ENCODE measurements at places on chromosomes 5 and 9.

DNA sequence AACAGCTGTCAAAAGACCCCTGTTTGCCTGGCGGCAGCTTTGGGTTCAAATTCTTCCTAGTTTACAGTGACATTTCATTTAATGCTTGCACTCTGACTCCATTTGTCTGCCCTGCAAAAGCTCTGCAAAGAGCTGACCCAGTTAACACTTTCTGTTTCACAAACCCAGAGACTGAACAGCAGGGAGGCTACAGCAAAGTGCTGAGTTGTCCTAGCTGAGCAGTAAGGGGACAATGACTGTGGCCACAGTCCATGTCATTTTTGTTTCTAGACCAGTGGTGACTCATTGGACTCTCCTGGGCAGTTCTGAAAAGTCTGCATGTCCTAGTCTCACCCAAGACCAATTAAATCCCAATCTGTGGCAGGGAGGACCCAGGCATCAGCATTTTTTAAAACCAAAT lies 994.8 kb upstream of the WWC1 start:
- no peak for DNase-seq

DNA sequence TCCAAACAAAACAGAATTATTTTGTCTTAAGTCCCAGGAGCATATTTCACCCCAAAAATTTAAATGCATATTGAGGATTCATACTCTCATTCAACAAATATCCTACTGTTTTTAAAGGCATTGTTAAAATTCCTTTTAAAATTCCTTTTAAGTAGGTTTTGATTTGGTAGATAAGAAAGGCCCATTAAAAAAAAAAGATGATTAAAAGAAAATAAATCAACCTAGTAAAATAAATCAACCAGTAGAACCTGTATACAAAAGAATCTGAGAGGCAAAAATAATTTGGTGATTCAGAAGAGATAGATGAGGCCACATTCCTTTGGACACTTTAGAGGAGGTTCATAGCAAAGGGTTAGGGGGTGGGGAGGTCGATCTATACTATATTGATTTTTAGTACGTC lies 585.3 kb upstream of the TLE4 start:
- no peak for DNase-seq

- no peak for DNase-seq
Observed at GRCh38 chr5:104084896-104085295, 522.3 kb upstream of the NUDT12 start.

- no peak for DNase-seq
Observed at GRCh38 chr9:86238861-86239770, 20.3 kb downstream of the C9orf153 start.

- no peak for DNase-seq
Observed at GRCh38 chr9:99253134-99253533, 31.1 kb downstream of the SEC61B start.

DNA sequence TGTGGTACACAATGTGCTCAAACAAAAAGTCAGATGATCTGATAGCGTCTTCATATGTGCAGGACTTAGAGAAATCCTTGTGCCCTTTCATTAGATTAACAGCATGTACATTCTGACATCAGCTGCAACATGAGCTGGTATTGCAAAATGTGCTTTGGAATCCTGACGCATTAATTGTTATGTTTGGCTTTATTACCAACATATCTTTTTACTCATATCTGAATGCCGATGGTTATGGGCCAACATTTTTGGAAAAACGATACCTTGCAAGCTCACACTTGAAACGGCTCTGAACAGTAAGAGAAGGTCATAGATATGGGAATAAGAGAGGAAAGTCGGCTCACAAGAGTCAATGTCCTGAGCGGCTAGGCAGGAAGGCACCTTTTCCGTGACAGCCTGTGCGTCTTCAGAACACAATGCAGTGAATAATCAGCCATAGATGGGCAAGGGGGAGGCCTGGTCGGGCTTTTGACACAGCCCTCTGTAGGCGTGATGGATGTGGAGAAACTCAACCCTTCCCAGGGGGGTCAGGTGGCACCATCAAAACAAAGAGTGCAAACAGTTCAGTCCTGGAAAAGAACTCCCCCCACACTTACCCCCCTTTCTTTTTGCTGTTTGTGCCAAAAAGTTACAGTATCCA lies 36.4 kb upstream of the GAS1 start:
- no peak for DNase-seq

- no peak for DNase-seq
Observed at GRCh38 chr5:132772291-132773070, 4.6 kb downstream of the SEPTIN8 start.

- no peak for DNase-seq
Observed at GRCh38 chr9:129568560-129569501, 52.1 kb downstream of the C9orf50 start.

DNA sequence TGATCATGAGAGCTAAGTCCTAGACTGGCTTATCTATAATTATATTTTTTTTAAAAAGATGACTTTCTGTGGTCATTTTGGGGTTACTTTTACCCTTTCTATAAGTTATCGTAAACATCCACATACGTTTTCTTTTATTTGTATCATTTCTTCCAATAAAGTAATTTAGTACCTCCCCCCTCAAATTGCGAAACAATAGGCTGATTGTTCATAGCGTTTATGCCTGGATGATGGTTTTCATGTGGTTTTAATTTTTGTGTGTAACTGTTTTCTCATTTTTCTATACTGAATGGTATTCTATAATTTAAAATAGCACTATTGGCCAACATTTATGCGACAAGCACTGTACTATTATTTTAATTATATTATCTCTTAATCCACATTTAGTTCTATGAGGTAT lies 44.5 kb downstream of the SMC5 start:
- DNase-seq: no peak

GRCh38 chr5:33441241-33442177 lies 744 bp downstream of the TARS1 start:
- DNase-seq: peak; percentile 39

DNA sequence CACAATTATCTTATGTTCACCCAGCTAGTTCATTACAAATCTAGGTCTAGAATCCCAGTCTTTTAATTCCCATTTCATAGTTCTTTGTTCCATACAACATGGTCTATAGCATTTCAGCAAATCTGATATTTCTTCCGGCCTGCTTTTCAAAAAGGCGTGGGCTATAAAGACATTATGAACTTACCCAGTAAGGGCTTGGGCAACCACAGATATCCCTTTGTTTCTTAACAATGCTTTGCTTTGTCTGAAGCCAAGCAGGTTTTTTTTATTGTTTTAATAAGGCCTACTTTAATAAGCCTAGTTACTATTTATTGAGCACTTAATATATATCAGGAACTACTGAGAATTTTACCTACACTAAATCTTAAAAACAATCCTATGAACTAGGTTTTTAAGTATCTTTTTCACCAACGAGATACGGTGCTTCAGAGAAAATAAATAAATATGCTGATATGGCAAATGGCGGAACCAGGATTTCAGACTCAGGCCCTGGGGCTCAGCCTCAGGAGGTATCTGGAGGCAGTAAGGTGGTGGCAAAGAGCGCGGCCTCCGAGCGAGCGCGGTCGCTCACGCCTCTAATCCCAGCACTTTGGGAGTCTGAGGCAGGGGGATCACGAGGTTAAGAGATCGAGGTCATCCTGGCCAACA lies 29.7 kb downstream of the PCA3 start:
- DNase-seq: no peak

- no peak for DNase-seq
Observed at GRCh38 chr9:134555094-134555650, 86.4 kb upstream of the COL5A1 start.

GRCh38 chr5:21644032-21644431 lies 1209.1 kb downstream of the CDH12 start:
- DNase-seq: no peak

DNA sequence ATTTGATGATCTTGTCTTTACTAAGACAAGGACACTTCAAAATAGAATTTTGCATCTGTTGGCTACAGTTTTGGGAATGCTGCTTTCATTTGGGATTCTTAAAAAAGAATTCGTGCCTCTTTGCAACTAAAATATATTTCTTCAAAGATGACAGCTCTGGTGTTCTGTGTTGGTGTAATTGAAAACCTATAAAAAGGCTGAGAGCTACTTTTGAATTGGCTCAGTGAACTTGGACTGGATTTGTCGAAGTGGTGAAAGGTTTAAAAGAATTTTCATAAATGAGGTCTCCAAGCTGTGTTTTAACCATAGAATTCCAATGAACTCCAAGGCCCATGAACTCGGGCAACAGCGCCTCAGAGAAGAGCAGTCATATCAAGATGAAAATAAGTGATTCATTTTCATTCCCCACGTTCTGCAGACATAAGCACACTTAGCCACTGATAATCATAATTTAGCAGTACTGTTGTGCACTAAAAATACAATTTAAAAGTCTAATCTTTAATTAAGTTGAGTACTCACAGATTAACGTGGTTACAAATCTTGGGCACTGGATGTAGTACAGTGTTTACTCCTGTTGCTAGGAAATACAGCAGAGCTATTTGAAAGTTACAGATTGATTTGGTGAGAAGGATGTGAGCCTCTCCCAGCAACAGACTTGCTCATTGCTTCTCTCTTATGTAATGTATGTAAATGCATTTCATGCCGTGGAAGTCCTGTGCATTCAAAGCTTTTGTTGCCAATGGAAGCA lies 10.9 kb downstream of the SNCAIP start:
- no peak for DNase-seq

DNA sequence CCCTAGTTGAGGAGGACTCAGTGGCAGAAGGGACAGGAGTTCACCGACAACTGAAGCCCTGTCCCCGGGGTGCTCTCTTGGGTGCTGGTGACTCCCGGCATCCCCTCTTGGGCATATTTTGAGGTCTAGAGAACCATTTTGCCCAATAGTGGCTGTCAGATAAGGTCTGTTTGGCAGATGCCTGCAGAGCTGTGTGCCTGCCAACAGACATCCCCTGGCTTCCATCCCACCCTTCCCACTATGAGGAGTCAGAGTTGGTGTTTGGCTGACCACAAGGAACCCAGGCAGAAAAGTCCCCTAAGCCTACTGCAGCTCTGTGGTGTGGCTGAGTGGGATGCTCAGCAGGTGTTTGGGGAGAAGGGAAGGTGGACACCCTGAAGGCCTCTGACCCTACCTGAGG lies 207.0 kb downstream of the AUH start:
- DNase-seq: no peak

DNA sequence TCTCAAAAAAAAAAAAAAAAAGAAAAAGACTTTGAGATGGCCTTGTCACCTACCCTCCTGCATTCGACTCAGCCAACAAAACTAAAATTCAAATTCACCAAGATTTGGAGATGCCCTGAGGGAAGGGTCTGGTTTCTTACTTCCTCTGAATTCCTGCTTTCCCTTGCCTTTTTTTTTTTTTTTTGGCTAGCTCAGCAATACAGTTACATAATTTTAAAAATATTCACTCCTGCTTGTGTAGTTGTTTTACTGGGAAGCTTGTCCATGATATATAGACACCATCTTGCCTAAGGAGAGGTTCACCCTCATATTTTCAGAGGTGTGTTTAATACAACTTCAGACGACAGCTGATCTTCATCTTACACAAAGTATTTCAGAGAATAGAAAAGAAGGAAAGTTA lies 21.3 kb upstream of the SERINC5 start:
- DNase-seq: no peak

- no peak for DNase-seq
Observed at GRCh38 chr9:78438211-78438610, 141.3 kb downstream of the PSAT1 start.

GRCh38 chr9:99666571-99666970 lies 155.1 kb upstream of the NR4A3 start:
- DNase-seq: peak; percentile 2

DNA sequence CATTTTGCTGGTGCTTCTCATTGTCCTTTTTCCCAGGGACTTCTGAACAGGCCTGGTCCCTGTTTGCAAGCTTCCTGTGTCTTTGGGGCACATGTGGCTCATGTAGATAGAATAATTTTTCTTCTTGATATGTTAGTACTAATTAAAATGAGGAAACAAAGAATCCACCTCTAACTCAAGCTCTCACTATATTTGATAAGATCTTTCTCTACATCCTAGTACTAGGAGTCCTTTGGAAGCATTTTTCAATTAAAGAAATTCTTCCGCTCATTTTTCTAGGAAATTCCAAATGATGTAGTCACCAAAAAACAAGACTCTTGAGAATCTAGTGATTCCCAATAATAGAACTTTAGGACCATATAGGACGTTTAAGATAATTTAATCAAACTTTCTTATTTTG lies 165.3 kb downstream of the SEC61B start:
- DNase-seq: no peak

- no peak for DNase-seq
Observed at GRCh38 chr5:139658501-139658927, 10.4 kb downstream of the CXXC5 start.

DNA sequence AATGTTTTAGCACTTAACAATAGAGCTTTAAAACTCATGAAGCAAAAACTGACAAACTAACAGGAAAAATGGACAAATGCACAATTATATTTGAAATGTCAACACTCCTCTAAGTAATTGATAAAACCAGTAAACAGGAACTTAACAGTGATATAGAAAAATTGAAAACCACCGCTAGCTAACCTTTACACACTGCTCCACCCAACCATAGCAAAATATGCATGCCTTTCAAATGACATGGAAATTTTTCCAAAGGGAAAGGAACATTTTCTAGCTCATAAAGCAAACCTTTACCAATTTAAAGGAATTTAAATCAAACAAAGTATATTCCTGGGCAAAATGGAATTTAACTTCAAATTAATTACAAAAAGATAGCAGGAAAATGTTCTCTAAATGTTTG lies 109.2 kb downstream of the ADAMTS19 start:
- no peak for DNase-seq

DNA sequence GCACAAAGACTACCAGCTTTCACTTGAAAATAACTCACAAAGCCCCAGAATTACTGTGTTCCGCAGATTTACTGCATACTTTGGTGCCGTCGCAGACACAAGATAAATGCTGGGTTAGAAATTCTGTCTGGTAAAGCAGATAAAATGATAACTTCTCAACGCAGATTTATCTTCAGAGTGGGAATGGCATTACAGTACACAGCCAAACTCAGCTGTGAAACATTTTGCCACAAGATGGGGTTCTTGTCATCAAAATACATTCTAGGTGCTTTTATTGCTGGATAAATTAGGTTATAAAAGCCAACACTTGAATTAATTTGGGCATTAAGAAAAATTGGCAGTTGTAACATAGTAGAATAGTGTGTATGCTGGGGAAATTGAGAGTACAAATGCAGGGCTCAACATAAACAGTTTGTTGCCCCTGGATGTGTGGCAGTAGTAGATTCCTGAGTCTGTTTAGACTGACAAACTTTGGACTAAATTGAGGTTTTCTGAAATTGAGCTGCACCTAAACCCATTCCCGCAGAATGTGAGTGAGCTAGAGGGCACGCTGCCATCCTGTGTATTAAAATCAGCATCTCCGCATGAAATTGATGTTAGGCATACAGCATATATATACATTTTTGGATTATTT lies 61.1 kb downstream of the LMNB1 start:
- no peak for DNase-seq

DNA sequence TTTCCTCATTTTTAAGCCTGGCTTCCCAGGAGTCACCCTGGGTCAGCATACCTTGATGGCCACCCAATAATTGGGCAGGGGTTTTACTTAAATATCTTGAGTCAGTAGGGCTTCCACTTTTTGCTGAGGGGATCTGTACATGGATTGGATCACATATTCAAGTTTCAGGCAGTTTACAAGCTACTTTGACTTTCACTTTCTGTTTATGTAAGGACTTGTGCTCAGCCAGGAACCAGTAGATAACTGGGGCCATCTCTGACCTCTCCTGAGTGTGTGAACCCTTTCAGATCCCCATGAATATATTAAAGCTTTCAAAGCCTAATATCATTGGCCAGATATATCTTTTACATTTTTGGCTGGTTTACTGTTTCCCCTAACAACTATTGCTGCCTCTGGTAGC lies 45.1 kb downstream of the SLCO6A1 start:
- DNase-seq: no peak

- DNase-seq: no peak
Observed at GRCh38 chr5:76652809-76653414, 29.7 kb upstream of the F2RL2 start.

All from CD4-positive, alpha-beta memory T cell (primary cell).